NCI-H345 (cell line): ENCODE measurements at places on chromosomes 2 and 18.
A peak's percentile ranks its signal among the peaks of the same experiment; 100 is the strongest.

- no peak for DNase-seq
Observed at GRCh38 chr2:85325466-85325811, 2.4 kb downstream of the TGOLN2 start.

DNA sequence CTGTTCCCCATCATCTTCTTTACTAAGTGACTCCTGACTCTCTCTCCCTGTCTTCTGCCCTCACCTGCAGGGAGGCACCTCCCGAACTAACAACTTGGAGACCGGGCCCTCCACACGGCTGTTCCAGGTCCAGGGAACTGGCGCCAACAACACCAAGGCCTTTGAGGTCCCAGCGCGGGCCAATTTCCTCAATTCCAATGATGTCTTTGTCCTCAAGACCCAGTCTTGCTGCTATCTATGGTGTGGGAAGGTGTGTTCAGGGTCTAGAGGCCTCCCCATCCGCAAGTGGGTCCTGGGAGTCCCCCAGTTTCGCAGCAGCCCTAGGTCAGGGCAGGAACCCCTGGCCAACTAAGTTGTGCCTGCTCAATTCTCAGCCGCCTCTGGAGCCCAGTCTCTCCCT lies 15.5 kb downstream of the VIL1 start:
- no peak for DNase-seq

GRCh38 chr18:78641689-78642231 lies 337.9 kb upstream of the SALL3 start:
- DNase-seq: no peak

GRCh38 chr18:58633874-58634273 lies 5.0 kb upstream of the ALPK2 start:
- no peak for DNase-seq

- no peak for DNase-seq
Observed at GRCh38 chr2:119432851-119433522, 1.3 kb downstream of the TMEM37 start.

DNA sequence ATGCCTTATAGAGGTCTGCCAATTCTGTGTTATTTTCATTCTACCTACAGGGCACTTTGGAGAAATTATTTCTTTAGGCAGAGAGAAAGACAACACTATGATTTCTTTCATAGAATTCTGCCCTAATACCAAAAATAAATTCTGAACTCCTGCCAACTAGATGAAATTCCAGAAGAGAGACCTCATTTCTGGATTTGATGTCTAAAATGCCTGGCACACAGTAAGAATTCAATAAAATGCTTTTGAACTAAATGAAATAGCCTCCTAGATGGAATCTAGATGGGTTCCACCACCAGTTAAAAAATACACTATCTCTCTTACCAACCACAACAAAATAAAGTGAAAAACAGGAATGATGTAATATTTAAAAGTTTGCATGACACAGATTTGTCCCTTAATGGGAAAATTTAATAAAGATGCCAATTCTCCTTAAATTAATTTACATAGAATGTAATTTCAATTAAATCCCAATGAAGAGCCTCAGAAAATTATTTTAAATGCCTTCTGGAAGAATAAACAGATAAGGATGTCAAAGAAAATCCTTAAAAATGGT lies 75.0 kb downstream of the OSBPL1A start:
- no peak for DNase-seq

DNA sequence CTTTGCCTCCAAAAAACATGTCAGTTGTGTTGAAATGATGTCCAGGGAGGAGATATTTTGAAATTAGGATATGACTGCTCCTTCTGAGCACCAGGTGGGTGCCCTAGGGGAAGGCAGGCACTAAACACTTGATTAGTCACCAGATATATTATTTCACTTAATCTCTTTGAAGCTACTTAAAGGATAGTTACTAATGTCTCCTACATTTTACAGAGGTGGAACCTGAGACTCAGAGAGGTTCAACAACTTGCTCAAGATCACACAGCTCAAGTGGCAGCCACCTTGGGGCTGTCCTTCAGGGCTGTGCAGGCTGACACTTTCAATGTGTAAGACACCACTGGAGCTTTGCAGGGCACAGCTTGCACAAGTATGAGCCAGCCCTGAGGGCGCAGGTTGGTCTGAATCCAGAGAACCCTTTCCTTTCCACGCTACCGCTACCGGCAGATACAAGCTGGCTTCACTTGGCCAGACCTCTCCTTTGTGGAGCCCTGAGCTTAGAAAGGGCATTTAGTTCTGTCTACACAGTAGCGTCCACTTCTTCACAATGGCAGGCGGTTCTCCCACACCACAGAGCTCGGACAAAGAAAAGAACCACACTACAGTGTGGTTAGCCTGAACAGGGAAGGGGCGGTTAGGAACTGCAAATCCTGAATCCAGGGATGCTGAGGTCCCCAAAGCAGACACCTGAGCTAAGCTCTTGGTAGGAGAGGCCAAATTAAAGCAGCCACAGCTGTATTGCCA lies 16.4 kb downstream of the ALPK2 start:
- no peak for DNase-seq

GRCh38 chr2:9074930-9075329 lies 71.4 kb upstream of the MBOAT2 start:
- peak; percentile 81 for DNase-seq

GRCh38 chr2:58387701-58388100 lies 146.6 kb upstream of the FANCL start:
- no peak for DNase-seq

- no peak for DNase-seq
Observed at GRCh38 chr2:64888591-64889309, 100.4 kb upstream of the SLC1A4 start.

GRCh38 chr2:53715568-53715967 lies 52.0 kb upstream of the CHAC2 start:
- DNase-seq: peak; percentile 1

DNA sequence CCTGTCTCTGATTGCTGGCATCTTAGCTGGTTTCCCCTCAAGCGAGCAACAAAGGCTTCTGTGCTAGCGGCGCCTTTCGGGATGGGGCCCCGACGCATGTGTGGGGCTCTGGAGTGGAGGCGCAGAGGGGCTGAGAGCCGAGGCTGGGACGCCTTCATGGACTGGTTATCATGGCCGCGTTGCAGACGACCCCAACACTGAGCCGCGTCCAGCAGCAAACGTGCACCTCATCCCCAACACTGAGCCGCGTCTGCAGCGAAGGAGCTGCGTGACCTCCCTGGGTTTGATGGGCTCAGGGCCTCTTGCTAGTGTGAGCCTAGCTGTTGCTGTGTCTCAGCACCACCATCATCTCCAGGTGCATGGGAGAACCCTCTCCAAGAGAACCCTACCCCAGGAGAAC lies 123.7 kb upstream of the CTDP1 start:
- DNase-seq: no peak

- DNase-seq: no peak
Observed at GRCh38 chr2:85168942-85169341, 35.8 kb downstream of the TCF7L1 start.

- no peak for DNase-seq
Observed at GRCh38 chr2:215882689-215883088, 130.7 kb downstream of the MREG start.

DNA sequence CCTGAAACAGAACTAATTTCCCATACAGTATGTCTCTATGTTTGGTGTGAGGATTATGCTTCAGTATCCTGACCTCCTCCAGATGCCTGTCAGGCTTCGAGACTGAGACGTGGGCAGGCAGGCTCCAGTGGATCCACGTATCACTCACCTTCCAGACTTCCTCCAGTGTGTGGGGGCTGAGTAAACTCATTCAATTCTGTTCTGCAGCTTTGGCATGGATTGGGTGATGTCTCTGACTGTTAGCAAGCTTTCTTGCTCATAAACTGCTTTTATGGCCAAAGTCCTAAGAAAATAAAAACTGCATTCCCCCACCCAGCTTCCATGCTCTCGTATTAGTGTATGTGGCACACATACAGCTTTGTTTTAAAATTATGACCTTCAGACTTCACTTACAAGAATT lies 53.6 kb downstream of the CCDC93 start:
- no peak for DNase-seq

DNA sequence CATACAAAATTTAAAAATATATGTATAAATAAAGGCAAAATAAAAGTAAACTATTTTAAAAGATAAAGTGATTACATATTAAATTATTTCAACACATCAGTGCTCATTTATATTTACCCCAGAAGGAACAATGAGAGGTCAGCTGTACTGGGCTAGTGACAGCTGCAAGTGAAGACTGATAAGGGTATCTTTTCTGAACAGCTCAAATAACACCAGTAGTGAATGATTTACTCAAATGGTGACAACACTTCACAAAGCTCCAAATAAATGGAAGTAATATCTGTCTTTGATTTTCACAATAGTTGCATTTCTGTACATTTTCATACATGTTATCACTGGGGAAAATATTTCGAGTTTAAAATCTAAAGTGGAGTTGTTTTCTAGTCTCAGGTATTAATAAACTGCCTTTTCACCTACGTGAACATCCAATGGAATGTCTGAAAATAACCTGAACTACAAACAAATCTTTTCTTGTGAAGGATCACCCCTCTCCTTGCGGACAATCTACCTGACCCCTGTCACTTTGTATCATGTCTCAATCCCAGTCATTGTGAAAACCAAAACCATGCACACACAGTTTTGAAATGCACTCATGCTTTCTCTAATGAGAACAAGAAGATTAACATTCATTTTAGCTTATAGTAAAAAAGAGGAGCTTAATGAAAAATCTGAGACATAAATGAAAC lies 1928.8 kb upstream of the CELF4 start:
- no peak for DNase-seq

GRCh38 chr18:5309888-5310470 lies 14.5 kb upstream of the ZBTB14 start:
- no peak for DNase-seq

DNA sequence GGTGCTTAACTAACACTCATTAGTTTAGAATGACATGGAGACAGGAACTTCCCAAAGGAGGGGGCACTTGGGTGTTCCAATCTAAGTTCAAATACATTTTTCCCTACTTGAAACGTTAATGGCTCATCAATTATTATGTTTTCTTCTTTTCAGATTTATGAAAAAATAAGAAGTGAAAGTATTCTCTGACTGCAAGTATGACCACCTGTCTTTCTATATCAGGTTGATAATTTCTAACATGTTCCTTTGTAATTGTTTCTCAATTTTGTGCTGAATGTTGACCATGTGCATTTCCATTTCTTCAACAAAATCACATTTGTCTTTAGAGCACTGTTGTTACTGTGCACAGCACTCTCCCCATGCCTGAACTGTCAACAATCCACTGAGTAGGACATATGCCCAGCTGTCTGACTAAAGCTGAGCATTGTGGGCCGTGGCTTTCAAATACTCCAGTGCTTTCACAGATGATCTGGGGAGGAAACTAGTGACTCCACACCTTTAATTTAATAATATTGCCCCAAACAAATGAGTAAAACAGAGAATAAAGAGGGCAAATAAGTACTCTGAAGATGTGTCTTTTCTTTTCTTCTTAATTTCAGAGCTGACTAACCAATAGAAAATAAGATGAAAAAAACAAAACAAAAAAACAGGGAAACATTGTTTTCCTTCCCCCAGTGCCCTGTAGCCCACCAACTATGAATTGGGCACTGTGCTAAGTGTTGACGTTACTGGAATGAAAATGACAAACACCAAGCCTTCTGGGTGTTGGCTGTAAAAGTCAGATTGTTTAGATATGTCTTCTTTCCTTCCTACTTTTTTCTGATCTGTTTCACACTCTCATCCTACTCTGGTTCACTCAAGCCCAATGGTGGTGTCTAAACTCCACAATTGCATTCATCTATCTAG lies 16.0 kb downstream of the LANCL1 start:
- no peak for DNase-seq

DNA sequence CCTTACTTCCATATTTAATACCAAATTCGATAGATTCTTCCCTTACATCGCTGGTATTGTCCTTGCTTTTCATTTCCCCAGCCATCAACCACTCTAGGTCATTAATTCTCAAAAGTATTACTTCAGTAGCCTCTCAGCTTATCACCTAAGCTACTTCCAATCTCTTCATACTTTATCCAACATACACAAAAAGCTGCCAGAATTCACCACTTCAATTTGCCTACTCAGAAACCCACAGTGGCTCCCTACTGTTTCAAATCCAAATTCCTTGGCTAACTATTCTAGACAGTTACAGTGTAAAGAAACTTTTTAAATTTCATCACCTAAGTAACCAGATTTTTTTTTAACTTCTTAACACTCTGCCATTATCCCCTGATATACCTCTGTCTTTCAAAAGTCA lies 4.7 kb downstream of the SLC25A12 start:
- no peak for DNase-seq

GRCh38 chr2:148338541-148338940 lies 306.0 kb upstream of the EPC2 start:
- no peak for DNase-seq

GRCh38 chr2:120823551-120823950 lies 87.9 kb downstream of the GLI2 start:
- no peak for DNase-seq

DNA sequence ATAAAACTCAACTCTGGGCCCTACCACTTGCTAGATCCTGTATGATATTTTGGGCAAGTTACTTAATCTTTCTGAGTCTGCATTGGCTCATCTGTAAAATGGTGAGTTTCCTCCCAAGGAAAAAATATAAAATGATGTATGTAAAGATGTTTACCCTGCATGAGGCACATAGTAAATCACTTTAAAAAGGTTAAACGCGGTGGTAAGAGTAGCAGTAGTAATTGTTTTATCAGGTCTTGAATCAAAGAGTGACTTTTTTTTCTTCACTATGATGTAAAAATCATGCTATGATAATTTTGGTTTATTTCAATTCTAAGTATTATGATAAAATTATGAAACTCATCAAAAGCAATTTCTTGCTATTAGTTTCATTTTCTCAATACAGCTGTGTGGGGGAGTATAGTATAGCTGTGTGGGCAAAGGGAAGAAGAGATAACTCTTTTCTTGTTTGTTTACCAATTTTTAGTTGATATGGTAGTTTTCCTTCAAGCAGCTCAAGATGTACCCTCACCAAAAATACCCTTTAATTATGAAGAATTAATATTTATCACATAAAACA lies 10.7 kb downstream of the ARHGAP15 start:
- DNase-seq: no peak

DNA sequence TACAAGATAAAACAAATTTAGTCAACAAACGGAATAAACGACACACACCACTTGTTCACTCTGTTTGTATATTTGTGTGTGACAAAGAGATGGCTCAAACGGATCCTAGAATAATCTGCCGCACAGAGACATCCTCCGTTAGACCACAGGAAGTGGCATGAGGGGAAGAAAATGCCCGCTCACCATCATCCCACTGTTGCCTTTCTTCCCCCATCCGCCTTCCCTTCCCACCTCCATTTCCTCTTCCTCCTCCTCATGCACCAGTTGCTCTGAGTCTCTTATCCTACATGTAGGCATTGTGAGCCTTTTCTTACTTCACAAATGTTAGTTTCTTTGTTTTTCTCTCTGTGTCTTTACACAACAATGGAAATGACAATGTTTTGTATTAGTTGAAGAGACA lies 228.5 kb upstream of the SMIM21 start:
- DNase-seq: no peak

DNA sequence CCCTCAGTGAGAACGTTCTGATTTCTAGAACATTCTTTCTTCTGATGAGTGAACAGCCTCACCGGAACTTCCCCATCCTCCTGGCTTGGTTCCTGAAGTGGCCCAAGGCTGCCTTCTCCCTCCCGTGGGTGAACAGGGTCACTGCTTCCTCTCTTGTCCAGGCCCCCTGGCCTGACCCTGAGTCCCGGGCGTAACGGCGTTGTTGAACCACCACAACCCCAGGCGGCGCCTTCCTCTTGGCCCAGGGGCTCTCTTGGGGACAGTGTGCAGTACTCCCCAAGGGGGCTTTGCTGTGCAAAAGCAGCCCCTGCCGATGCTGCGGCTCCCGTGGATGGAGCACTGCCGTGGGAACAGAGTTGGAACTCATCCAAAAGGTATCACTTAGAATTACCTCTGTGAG lies 147.2 kb downstream of the TSN start:
- DNase-seq: no peak
